Osteocyte (in vitro differentiated cells): ENCODE measurements at places on chromosomes 3 and 15. TPM values are rescaled to one million over a fixed set of nuclear protein-coding genes. Genes with fewer than 3 reads are reported as not detected.

GRCh38 chr3:190695994-190696393 is 166.5 kb downstream of the GMNC start:
- H3K27me3 ChIP-seq: no peaks in the 10 kb centered on the region
- H3K27ac ChIP-seq: no peak overlapping the region
- no peak overlapping the region for H3K4me3 ChIP-seq
- no peaks in the 10 kb centered on the region for H3K36me3 ChIP-seq

DNA sequence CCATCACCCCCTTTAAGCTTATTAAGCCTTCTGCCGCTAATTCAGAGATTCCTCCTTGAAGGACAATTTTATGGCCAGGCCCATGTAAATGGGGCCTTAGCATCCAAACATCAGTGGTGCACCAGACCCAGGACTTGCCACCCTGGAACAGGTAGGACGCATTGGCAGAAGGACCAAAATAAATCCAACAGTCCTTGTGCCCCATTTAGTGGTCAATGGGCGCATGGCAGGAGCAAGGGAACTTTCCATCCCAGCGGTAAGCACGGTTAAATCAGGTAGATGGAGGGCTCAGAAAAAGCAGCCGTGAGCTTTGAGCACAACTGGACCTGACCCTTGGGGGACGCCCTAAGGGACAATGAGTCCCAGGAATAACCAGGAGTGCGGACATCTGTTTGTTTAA is 540.8 kb upstream of the ROBO1 start:
- no peak overlapping the region for H3K27ac ChIP-seq
- H3K4me1 ChIP-seq: peaks cover 2% of the 10 kb centered on the region
- no peaks in the 10 kb centered on the region for H3K36me3 ChIP-seq
- H3K4me3 ChIP-seq: no peak overlapping the region
- no peak for DNase-seq

GRCh38 chr3:45644063-45644790 is 45.0 kb upstream of the SACM1L start:
- no peak for DNase-seq
- H3K27me3 ChIP-seq: no peaks in the 10 kb centered on the region
- peaks cover 81% of the 10 kb centered on the region for H3K4me1 ChIP-seq
- peak overlapping the region; percentile 20 for H3K4me3 ChIP-seq
- peak overlapping the region; percentile 97 for H3K27ac ChIP-seq

The SLC22A14 gene
- 0.30 and 0.47 TPM in 2 replicates for total RNA-seq
